ENCODE measurements at places on chromosomes 11 and 22. TPM values are rescaled to one million over a fixed set of nuclear protein-coding genes. Genes with fewer than 3 reads are reported as not detected.

The NXPE4 gene
- not detected for total RNA-seq

The OPCML gene
- total RNA-seq, result not detected

The OR8D4 gene
- not detected for total RNA-seq

The LIF gene
- 5.3 TPM for total RNA-seq

- DNase-seq, result no peak
These were observed 37.8 kb downstream of the FDX1 start for GRCh38 chr11:110467556-110467955.

DNA sequence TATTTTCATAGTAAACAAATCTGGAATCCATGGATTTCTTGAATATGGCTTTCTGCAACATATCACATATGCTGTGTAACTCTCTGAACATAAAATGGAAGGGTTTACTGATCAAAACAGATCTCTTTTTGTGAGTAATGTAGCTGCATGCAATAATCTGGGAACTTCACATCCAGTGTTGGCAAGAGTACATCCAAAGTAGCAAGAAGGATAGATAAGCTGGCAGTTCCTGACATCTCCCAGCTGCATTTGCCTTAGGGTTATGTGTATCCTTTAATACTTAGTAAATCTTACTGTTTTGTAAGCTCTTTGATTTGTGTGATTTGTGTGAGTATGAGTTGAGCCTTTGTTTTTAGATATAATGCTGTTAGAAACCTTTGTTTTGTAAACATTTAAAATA is 280.4 kb upstream of the CNTN5 start:
- no peak for DNase-seq

DNA sequence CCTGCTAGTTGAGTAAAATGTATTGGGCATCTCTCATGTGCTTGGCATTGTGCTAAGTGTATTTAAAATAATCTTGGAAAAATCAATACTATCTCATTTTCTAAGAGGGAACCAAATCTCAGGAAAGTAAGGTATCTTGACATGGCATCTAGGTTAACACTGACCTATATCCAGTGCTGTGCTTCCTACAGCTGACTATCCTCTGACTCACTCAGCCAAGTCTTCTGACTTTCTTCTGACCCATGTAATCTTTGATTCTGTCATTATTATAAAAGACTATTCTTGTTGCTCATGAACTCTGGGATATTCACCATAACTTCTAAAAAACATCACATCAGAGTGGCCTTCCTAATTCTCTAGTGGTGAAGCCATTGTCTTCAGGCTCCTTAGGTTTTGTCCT is 304.1 kb upstream of the TENM4 start:
- DNase-seq, result no peak

- no peak for DNase-seq
These were observed 935.7 kb downstream of the BRD1 start for GRCh38 chr22:48891688-48892577.

GRCh38 chr11:65398362-65398910 is 12.0 kb downstream of the FRMD8 start:
- no peak for DNase-seq

DNA sequence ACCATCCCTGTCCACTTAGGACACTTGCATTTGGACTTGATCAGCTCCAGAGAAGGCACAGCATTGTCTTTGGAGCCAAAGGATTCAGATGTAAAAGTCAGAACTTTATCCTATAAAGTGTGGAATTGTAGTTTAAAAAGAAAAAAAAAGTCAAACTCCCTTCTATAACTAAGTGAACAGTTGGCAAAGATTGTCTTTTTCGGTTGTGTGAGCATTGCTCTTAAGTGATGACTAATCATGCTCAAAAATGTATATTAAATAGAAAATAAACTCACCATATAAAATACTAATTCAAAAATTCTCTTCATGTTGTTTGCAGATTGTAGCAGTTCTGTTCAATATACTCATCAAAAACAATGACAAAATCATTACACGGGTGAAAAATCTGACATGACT is 93.8 kb downstream of the ETS1 start:
- no peak for DNase-seq

DNA sequence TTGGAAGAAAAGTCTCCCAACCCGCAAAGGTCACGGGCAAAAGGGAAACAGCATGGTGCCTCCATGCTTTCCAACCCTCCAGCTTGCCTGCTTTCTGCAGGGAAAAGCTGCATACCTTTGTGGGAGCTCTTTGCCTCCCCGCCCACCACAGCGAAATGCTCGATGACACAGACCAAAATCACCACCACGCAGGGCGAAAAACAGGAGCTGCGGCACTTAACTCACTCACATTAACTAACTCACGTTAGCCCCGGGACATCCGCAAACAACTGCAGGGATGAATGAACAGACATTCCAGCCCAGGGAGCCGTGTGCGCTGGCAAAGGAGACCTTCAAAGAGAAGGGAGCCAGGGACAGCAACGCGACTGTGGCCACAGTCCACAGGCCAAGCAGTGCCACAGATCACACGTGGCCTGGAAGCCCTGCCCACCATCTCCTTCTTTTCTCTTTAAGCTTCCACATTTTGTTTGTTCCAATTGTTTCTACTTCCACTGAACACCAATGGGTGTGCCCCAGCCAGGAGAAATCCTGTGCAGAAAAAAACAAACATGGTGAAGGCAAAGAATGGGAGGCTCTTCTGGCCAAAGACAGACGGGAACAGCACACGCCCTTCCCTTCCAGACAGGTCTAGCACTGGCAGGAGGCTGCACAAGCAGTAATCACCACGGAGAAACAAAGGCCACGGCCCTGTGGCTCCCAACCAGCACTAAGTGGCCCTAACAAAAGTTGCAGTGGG is 39.3 kb downstream of the DUSP8 start:
- no peak for DNase-seq

GRCh38 chr11:73308003-73308960 is at the start of gene ARHGEF17:
Gene ARHGEF17 (plus strand): TSS chr11:73308276. CDS start chr11:73308639, 363 bp downstream.
- no peak for DNase-seq

GRCh38 chr22:49930596-49931412 is 12.4 kb downstream of the CRELD2 start:
- DNase-seq, result no peak

GRCh38 chr11:61700212-61700611 is 20.0 kb downstream of the DAGLA start:
- no peak for DNase-seq

- DNase-seq, result no peak
These were observed 23.6 kb upstream of the RNASEH2C start for GRCh38 chr11:65744026-65744698.

DNA sequence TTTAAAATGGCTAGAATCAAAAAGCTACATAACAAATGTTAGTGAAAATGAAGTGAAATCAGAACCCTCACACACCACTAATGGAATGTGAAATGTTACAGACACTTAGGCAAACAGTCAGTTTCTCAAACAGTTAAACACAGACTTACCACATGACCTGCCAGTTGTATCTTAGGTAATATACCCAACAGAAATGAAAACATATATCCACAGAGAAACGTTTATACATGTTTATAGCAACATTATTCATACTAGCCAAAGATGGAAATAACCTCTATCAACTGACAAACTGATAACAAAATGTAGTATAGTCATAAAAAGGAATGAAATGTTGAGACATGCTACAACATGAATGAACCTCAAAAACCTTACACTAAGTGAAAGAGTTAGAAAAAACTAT is 131.5 kb upstream of the TRPC6 start:
- no peak for DNase-seq

DNA sequence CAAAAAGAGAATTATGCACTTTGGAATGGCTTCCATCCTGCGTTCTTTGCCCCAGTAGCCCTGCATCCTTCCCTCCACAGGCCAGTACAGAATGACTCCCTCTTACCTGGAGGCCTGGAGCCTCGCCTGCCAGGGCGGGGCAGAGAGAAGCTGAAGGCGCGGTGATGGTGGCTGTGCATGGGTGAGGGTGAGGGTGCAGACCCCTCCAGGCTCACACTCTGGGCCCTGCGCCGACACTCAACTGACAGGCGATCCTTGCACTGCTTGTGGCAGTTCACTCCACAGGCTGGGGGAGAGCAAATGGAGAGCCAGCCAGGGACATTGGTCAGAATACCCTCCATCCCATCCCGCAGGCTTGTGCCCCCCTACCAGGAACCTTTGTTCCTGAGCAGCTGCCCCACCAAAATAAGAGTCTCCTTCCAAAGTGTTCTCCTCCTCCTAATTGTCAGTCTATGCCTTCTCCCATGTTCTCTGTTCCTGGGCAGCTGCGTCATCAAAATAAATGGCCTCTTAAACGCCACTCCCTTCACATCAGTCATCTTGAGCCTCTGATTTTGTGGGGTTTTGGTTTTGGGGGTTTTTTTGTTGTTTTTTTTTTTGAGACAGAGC is 5.9 kb upstream of the NRXN2 start:
- DNase-seq, result no peak

DNA sequence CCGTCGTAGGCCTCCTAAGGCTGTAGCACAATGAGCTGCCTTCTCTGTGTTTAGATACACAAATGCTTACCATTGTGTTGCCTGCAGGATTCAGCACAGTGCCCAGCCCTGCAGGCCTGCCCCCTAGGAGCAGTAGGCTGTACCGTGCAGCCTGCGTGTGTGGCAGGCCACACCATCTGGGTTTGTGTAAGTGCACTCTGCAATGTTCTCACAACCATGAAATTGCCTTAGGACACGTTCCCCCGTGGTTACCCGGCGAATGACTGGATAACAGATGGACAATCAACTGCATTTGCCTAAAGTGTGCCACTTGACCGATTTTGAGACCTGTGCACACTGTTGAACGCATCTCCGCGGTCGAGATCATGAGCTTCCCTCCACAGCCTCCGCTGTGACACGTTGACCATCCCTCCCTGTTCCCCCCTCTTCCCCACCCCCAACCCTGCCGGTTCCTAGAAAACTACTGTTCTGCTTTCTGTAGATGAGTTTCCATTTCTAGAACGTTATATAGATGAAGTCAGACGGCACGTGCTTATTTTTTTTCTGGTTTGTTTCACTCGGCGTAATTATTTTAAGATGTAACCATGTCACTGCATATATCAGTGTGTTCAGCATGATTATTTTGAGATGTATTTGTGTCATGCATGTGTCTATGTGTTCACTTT is 22.2 kb upstream of the CTSD start:
- no peak for DNase-seq

Data from T-helper 17 cell (primary cell).